Mesenteric fat pad (tissue), 1 donor: ENCODE measurements at places on chromosomes 16 and 17. TPM values are rescaled to one million over a fixed set of nuclear protein-coding genes. Genes with fewer than 3 reads are reported as not detected.

The TBC1D3I gene
- 0.19 TPM for total RNA-seq

The TVP23A gene
- 0.45 TPM for total RNA-seq

DNA sequence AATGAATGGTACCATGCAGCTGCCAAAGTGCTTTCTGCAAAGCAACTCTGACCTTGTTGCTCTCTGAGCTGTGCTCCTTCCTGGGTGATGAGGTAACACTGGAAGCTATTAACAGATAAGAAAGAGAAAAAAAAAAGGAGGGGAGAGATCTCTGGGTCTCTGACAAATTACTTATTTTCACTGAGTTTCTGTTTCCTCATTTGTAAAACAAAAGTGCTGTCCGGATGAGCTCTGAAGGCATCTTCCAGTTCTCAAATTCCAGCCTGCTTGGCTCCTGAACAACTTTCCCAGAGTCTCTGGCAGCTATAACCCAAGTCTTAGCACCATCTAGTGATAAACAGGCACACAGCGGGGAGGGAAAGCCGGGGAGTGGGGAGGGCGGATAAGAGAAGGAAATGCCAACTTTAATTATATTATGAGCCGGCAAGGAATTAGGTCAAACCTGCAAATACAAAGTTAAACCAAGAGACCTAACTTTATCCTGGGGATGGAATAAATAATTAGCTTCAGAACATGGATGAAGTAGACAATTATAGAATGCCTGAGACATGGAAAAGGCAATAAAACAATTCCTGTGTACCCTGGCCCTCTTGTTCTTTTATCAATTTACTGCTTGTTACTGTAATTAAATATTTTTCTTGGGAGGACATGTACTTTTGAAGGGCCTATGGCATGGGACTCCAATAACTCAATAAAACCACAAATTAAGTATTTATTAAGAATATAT is 61.3 kb upstream of the KIFC3 start:
- DNase-seq: no peak

The ANKRD40CL gene
- not detected for total RNA-seq

GRCh38 chr16:89176147-89176690 is 4.7 kb downstream of the CDH15 start:
- no peak for DNase-seq

GRCh38 chr17:63688396-63689020 is 11.4 kb downstream of the LIMD2 start:
- no peak for DNase-seq

DNA sequence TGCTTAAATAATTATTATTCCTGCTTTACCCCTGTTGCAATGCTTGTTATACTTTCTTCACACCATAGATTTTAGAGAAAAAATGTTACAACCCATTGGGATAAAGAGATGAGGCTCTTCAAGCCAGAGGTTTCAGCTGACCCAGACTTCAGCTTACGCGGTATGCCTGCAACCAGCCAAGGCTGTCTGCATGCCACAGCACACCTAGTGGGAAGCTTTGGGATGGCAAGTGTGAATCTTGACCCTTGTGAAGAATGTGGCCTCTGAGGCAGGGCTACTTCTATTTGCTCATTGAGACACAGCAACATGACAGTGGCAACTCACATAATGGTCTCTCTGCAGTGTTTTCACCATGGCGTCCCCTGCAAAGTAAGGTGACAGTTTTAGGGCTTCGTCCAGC is 193.9 kb upstream of the PIRT start:
- no peak for DNase-seq

- DNase-seq: no peak
These were observed 448.8 kb downstream of the SLC39A11 start for GRCh38 chr17:72643575-72644216.

The CRYBA1 gene
- not detected for total RNA-seq

The KRTAP4-7 gene
- not detected for total RNA-seq

The ABCC12 gene
- not detected for total RNA-seq

DNA sequence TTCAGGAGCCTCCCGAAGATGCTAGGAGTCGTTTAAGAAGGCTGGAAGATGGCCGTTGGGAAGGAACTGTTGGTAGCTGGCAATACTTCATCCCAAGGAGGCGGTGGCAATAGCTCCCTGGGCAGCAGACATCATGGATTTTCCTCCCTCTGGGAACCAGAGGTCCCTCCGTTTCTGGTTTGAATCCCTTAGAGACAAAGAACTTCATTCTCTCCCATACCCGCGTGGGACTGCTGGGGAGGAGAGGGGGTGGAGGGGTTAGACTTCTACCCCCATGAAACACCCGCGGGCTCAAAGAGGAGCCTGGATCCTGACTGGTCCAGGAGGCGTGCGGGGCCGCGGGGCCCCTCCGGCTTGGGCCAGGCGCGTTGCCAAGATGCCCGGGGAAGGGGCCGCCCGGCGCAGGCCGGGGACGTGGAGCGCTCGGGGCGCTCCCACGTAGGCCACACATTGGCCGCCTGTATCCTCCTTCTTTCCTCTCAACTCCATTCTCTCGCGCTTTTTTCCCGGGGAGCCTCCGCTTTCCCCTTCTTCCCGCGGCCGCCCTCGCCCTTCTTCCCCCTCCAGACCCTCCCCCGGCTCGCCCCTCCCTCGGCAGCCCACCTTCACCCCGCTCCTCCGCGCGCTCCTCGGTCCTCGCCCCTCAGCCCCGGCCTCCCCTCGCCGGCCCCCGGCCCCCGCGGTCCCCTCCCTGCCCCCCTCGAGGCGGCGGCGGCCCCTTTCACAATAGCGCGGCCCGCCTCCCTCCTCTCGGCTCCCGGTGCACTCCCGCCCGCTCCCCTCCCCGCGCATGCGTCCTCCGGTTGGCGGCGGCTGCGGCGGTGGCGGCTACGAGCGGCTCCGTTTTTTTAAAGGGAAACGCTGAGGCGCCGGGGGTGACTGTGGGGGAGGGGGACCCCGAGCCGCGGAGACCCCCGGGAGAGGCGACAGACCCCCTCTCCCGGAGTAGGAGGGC is at the start of gene MSL1:
Gene MSL1, plus strand, starts transcription at position 791 of the 955 bp plus-strand sequence. CDS start 642 bp downstream, outside the sequence.
- DNase-seq: peak; percentile 97

GRCh38 chr16:61730997-61731396 is 305.2 kb downstream of the CDH8 start:
- DNase-seq: no peak

DNA sequence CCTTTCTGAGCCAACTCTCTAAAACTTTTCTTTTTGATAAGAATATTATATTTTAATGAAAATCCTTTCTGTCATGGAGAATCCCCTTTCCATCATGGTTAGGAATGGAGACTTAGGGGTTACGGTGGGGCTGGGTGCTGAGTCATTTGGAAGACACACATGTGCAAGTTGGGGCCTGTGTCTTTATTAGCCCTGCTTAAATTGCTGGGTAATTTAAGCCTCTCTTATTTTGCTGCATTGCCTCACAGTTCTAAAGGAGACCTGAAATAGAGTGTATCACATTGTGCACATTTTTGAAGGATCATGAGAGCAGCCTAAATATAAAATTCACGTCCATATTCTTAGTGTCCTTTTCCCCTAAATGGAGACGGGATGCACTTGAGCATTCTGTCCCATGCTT is 61.8 kb upstream of the RBFOX1 start:
- DNase-seq: no peak

GRCh38 chr17:13562271-13562800 is 39.4 kb downstream of the HS3ST3A1 start:
- no peak for DNase-seq

- DNase-seq: no peak
These were observed 920.2 kb upstream of the SOX9 start for GRCh38 chr17:71200597-71200996.
